NCI-H1436 treated with DMSO at 0.1 percent for 48 hours (cell line): ENCODE measurements at places on chromosomes 4 and X.

DNA sequence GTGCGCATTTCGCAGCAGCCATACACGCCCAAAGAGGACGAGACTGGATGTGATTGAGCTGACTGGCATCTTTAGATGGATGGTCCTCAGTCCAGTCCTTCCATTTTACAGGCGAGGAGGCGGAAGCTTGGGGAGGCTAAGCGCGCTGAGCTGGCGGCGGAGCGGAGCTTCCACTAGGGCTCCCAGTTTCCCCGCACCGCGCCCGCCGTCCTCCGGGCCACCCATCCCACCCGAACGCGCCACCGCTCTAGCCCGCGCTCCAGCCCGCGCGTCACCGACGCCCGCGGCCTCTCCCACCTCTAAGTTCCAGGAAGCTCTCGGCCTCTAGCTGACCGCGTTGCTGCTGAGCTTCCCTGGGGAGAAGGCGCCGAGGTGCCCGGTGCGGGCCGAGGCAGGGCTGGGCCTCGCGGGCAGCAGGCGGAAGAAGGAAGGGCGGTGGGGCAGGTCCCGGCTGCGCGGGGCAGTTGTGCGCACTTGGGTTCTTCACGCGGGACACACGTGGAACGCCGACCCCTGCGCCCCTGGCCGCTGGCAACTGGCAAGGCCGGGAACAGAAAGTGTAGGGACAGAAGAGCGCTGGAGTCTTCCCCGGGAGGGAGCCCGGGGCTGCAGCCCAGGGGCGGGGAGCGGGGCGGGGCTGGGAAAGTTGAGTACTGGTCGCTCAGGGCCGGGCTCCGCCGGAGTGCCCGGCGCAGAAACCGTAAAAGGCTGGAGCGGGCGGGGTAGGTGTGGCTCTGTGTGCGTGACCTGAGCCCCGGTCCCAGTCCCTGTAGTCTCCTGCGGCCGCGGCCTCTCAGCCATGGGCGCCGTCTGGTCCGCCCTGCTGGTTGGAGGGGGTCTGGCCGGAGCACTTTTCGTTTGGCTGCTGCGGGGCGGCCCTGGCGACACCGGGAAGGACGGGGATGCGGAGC, at the start of gene STBD1:
STBD1 (plus strand) TSS at position 763 of the 911 bp plus-strand sequence; CDS start at position 800, 37 bp downstream.
- no peak for DNase-seq

DNA sequence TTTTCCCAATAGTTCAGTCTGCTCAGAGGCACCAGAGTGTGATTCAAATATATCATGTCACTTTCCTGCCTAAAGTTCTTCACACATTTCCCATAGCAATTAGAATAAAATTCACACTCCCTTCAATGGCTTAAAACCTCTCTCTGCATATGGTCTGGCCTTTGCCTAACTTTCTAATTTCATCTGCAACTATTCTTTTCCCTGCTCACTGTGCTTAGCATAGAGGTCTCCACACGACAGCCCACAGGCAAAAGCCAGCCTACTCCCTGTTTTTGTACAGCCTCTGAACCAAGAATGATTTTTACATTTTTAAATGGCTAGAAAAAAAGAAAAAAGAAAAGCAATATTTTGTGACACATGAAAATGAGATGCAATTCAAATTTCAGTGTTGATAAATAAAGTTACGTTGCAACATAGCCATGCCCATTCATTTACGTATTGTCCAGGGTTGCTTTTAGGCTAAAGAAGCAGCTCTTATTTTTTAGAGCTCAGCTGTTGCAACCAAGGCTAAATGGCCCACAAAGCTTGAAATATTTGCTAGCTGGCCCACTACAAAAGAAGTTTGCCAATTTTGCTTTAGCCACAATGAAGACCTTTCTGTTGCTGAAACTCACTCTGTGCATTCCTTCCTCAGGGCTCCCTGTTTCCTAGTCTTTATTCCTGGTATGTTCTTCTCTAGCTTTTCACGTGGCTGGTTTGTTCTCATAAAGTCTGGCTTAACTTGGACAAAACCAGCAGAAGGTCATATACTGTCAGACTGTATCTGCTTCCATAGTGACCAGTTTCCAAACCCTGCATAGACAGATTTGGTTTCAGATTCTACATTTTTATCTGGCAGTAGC, 26.6 kb upstream of the IRF2 start:
- DNase-seq = no peak

GRCh38 chrX:18692541-18692940, 14.9 kb upstream of the PPEF1 start:
- DNase-seq = no peak

DNA sequence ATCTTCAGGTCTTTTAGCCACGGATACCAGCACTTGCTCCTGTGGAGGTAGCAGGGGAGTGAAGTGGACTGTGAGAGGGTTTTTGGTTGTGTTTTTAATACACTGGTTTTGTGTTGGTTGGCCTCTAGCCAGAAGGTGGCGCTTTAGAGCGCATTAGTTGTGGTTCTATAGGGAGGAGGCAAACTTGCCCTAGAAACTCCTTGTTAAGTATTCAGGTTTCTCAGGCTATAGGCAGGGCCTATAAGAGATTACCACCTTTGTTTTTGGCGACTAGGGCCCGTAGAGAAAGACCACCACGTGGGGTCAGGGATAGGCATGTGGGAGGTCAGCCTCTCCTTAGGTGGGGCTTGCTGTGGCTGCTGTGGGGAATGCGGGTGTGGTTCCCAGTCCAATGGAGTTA, 221.6 kb upstream of the SPANXN4 start:
- no peak for DNase-seq

GRCh38 chr4:36547383-36547782, 266.0 kb downstream of the DTHD1 start:
- no peak for DNase-seq

DNA sequence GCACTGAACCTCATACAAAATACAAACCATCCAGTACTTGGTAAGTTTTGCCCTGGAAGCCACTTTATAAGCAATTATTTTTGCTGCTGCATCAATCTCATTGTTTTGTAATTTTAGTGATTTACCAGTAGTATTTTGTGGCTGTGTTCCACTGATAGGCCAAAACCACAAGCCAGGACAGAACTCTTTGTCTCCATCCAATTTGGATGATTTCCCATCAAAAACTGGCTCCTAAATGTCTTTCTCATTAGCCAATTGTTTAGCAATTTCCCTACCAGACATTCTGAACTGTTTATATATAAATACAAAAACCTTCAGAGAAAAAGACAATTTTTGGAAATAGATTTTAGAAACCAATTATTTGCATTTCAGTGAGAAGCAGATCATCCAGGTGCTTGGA, 4.4 kb downstream of the GSPT2 start:
- no peak for DNase-seq

- DNase-seq = no peak
Observed at GRCh38 chr4:89285745-89286144, 21.9 kb downstream of the GPRIN3 start.

DNA sequence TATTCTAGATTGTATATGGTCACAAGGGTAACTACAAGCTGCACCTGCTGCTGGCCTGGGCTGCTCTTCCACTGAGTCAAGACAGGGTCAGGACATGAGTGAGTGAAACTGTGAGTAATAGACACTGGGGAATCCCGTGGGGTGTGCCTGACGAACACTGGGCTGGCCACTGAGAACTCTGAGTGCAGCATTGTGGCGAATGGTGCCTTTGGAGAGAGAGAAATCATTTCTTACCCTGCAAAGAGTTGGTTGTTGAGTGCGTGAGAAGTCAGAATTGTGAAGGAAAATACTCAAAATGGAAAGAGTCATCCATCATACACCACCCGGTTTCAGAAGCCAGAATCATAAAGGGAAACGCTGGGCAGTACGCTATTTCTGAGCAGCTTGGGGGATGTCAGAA, 43.1 kb upstream of the LSM6 start:
- DNase-seq = no peak

DNA sequence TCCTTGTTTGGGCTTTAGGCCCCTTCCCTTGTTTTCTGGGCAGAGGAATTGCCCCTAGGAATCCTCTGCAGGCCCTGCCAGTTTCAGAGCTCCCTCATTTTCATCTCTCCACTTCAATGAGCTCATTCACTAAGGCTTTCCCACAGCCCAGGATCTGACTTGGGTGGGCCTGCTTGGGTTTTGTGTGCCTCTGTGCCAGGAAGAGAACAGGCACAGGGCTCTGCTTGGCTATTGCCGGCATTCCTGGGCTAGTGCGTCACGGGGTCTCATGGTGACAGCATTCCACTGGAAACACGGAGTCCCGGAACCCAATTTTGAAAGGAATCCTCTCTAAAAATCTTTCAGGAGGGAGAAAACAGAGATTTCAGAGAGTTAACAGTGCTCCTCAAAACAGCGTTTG, 150.5 kb downstream of the VCX3A start:
- DNase-seq = no peak

DNA sequence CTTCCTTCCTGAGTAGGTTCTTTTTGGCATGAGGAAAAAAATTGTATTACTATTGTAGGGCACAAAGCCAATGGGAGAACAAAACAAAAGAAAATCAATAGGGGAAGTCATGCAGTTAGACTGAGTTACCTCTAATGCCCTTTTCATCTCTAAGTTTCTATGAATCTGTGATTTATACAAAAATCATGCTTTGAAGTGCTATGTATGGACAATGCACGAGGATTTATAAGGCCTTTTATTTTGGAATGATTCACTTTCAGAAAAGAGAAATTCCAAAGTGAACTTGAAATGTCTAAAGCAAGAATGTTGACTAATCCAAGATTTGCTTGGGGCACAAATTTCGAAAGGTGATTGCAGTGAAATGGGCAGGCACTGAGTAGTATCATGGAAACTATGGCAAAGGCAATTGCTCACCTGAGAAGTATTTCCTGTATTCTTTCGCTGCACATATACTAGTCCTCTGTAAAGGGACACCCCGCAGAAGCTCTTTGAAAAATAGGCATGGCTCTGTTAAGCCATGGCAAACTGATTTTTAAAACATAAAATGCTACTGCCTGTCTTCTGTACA, 52.8 kb downstream of the ADGRG4 start:
- DNase-seq = no peak

DNA sequence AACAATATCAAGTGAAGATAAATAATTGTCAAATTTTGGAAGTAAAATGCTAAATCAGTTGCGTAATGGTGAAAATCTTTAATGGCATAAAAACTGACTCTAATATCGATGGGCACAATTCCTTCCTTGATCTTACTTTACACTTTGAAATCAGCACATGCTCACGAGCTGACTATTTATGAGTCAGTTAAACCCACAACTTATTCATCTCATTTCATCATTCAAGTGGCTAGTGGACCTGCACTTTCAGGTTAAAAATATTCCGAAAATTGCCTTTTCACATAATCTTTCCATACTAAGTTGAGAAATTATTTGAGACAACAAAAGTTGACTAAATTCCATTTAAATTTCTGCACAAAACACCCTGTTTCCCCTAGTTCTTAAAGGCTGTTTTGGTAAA, 582.1 kb upstream of the TENM3 start:
- no peak for DNase-seq

- no peak for DNase-seq
Observed at GRCh38 chr4:119211867-119212233, 663 bp upstream of the USP53 start.

- no peak for DNase-seq
Observed at GRCh38 chr4:165926307-165926706, 53.3 kb downstream of the TLL1 start.

DNA sequence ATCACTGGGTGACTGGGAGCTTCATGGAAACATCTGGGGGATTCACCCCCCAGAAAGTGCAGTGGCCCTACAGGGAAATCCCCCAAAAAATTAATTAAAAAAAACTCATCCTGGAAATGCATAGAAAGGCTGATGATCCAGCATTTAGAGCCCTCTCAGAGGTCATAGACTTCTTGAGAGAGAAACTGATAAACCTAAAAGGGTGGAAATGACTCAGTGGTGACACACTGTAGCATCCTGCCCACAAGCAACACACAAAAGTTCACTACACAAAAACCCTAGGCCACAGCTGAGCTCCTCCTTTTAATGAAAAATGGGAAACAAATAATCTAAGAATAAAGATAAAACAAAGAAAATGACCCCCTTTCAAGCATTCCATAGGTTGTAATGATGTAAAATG, 911.5 kb downstream of the GLUD2 start:
- no peak for DNase-seq

GRCh38 chrX:120450163-120450562, 18.9 kb downstream of the LAMP2 start:
- DNase-seq = no peak

DNA sequence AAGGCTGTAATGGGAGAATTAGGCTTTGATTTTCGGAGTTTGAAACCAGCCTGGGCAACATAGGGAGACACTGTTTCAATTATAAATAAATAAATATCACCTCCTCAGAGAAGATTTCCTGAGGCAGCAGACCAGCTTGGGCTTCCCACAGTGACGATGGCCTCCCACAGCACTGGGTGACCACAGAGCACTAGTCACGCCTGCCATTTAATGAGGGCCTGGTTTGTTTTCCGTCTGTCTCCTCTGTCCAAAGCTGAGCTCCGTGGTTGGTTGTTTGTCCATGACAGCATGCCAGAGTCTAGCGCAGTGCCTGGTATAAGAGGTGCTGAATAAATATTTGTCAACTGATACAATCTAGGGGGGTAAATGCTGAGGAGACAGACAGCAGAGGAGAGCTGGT, 10.4 kb upstream of the PDGFRA start:
- no peak for DNase-seq

DNA sequence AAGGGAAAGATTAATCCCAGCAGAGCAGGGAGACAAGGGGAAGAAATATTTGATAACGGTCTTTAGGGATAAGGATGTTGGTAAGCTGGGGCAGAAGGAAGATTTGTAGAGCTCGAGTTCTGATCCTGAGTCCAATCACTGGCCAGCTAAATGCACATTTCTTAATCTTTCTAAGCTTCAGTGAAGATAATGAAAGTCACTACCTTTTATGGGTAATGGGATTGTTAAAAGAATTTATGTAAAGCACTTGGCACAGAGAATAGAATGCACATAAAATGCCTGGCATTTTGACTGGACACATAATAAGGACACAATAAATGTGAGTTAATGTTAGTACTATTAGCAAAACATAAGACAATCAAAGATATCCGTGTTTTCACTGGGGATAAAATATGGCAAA, 43.3 kb downstream of the NCAPG start:
- DNase-seq = no peak

GRCh38 chrX:118963159-118963558, 11.3 kb upstream of the LONRF3 start:
- no peak for DNase-seq

GRCh38 chr4:97656044-97656720, 487.1 kb downstream of the STPG2 start:
- no peak for DNase-seq

DNA sequence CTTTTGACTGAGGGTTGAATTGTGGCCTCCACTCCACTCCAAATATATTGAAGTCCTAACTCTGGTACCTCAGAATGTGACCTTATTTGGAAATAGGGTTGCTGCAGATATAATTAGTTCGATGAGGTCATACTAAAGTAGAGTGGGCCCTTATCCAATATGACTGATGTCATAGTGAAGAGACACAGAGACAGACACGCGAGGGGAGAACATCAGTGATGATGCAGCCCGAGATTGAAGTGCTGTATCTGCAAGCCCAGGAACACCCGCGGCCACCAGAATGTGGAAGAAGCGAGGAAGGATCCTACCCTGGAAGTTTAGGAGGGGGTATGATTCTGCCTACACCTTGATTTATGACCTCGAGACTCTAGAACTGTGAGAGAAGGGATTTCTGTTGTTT, 279.0 kb downstream of the ANKRD50 start:
- no peak for DNase-seq

- DNase-seq = no peak
Observed at GRCh38 chr4:133190098-133190497, 41.0 kb downstream of the PCDH10 start.

GRCh38 chr4:44150091-44150576, 298.5 kb downstream of the KCTD8 start:
- no peak for DNase-seq
